Cortex of kidney (tissue), 1 donor: ENCODE measurements at places on chromosomes 11 and 22.

DNA sequence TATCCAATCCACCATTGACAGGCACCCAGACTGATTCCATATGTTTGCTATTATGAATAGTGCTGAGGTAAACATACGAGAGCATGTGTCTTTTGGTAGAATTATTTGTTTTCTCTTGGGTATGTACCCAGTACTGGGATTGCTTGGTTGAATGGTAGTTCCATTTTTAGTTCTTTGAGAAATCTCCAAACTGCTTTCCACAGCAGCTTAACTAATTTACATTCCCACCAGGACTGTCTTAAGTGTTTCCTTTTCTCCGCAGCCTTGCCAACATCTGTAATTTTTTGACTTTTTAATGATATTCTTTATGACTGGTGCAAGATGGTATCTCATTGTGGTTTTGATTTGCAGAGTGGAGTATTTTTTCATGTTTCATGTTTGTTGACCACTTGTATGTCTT lies 8.3 kb downstream of the FDX1 start:
- DNase-seq = no peak

GRCh38 chr11:118635642-118636041 lies 28.2 kb downstream of the PHLDB1 start:
- DNase-seq = no peak

GRCh38 chr11:123797114-123797513 lies 9.0 kb downstream of the OR6M1 start:
- DNase-seq = no peak

DNA sequence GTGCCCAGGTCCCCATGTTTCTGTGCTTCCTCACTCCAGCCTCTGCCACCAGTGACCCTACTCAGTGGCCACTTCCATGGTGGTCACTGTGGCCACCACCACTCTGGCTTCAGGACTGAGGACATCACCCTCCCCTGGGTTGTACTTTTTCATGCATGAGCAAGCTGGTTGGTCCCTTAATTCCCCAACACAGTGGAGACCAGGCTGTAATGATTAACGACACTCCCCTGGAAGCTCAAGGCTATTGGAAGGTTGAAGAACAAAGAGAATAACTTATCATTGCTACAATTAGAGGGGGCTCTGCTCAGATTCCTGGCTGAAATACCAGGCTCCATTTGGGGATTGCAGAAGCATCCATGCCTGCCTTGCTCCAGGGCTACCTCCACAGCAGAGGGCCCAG lies 10.5 kb downstream of the PLAAT4 start:
- no peak for DNase-seq

GRCh38 chr11:114295676-114296604 lies at the start of gene NNMT:
TSS of gene NNMT (plus strand) at chr11:114296399. CDS start at chr11:114296557, 158 bp downstream.
- no peak for DNase-seq

GRCh38 chr11:34613552-34614056 lies 7.3 kb upstream of the EHF start:
- no peak for DNase-seq

DNA sequence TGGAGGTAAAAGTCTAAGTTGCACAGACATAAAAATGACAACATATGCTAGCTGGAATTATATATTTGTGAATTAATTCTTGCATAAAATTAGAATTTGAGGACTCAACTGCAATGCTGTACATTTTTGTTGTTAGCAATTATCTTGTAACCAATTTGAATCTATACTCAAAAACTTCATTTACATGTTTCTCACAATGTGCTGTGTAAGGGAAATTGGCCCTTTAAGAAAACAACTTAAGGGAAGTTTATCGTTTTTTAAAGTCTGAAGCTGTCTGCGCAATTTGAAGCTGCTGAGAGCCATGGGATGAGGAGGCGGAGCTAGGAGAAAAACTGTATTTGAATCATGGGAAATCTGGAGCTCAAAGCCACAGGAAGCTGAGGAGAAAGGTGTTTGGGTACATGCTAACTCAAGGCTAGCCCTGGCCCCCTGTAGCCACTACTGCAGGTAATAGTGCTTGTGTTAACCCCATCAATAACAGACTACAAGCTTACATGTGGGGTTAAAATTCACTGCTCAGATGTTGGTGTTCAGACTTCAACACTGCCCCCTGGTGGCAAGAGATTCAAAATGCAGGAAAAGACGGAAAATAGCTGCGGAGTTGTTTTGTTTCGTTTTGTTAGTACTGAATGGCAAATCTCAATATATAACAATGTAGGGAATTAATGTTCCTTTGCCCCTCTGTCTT lies 126.1 kb downstream of the BRD1 start:
- DNase-seq = no peak

DNA sequence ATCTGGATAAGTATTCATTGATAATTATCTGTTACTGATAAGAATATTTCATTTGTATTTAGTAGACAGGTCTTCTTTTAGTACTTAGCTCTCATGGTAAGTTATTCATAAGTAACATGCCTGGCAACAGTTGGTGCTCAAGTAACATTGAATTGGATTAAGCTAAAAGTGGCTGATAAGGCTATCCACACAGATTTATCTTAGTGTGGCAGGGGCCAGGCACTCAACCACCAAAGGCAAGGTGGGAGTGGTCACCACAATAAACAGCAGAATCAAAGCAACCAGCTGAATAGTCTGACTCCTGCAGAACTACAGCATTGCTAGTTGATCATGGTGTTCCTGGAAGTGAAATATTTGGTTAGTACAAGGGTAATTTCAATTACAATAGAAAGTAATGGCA lies 33.0 kb upstream of the NARS2 start:
- DNase-seq = no peak

- no peak for DNase-seq
Observed at GRCh38 chr22:35727436-35727835, 9.8 kb downstream of the APOL5 start.

DNA sequence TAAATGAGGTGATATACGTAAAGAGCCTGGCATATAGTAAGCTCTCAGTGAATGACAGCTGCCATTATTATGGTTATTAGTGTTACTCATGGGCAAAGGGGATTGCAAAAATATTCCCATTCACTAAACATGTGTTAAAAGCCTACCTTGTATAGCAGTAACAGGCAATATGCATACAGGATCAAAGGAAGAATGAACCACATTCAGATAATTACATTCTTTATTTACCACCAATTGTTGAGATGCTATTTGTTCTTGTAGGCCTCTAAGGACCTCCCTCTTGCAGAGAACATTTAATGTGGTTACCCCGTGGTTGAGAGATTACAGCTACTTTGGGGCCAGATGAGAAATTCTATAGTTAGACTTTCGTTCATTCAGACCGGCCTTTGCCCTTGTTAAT lies 82.7 kb upstream of the DRD2 start:
- DNase-seq = no peak

DNA sequence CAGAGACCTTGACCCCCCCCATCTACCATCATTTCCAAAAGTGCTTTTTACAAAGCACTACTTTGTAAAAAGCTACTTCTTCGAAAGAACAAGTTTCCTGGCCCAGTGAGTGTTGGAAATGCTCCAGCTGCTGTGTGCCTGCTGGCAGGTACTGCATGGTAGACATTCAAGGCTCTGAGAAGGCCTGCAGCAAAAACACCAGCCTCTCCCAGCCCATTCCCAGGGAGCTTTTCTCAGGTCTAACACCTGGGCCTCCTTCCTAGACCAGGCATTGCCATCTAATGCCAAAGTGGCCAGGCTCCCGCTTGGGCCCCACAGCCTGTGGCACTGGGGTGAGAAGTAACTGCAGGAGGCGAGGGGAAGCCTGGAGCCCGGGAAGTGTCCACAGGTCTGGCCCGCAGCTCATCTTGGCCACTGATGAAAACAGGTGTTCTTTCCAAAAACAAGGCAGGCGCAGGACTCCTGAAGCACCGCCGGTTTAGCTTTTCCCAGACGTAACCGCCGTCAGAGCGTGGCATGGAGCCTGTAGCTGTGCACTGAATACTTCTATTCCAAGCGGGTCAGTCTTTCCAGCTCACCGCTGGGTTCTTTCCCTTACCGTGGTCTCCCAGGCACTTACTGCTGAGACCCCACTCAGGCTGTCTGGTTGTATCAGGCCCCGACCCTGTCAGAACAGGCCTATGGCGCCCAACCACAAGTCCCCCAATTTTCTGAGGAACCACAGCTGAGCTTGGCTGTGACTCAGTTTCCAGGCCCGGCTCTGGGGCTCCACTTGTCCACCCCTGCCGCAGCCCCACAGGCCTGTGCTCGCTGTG lies 1.2 kb upstream of the TCIRG1 start:
- DNase-seq = no peak

DNA sequence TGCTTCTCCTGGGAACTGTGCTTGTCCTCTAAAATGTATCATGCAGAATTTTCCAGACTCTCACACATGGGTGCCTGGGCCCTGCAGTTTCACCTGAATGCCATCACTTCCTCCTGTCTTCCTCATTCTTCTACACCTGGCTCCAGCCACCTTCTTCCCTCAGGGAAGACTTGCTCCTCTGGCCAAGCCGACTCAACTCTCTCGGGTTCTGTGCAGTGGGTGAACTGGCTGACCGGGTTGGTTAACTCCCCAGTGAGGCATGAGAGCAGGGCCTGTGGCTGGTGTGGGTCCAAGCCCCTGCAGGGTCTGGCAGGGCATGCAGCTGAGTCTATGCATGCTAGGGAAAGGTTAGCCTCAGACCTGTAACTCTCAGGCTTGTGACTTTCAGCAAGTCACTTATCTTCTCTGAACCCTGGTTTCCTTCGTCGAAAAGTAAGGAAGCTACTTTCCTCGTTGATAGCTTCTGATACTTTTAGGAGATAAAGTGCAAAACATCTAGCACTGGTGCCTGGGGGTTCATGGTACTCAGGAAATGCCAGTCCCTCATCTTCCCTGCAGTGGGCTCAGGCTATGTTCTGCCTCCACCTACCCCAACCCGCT lies 11.9 kb downstream of the CD82 start:
- DNase-seq = no peak

DNA sequence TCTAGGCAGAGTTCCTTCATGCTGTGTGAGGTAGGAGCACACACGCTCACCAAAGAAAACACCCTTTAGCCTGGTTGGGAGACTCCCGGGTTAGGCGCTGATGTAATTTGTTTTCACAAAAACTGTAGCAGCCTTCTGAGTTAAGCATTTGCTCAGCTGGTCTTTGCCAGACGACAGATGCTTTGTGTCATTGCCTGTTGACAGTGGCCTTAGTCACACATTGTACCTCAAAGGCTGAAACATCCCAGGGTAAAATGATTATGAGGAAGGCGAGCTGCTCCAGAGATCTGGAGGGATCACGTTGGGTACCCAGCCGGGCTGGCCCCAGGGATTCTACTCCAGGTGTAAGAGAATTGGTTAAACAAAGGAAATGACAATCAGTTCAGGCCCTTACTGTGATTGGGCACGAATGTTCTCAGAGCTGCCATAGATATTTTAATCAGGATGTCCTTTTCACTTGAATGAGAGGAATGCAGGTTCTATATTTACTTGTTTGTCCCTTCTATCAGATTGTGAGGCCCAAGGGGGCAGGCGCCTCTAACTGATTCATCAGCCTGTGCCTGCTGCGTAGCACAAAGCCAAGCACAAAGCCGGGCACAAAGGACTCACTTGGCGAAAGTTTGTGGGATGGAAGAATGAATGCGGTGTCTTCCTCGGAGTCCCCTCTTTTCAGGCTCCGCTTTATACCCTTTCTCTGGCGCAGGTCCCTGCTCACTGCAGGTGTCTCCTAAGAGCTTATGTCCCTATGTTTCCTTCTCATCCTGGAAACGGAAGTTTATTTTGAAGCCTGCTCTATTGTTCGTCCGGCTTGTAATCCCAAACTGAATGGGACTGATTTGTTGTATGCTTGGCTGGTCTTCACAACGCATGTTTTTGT lies 47.1 kb downstream of the ADM start:
- no peak for DNase-seq

GRCh38 chr11:117818041-117818873 lies 6.3 kb downstream of the FXYD2 start:
- DNase-seq = no peak

GRCh38 chr22:25747245-25747944 lies 5.4 kb downstream of the MYO18B start:
- DNase-seq = no peak

- no peak for DNase-seq
Observed at GRCh38 chr11:38169286-38169685, 1571.2 kb upstream of the RAG2 start.

GRCh38 chr11:21567645-21568290 lies 625.1 kb upstream of the ANO5 start:
- no peak for DNase-seq

- DNase-seq = no peak
Observed at GRCh38 chr11:70399681-70400112, 1.4 kb downstream of the CTTN start.

GRCh38 chr11:35126000-35126878 lies 12.7 kb upstream of the CD44 start:
- DNase-seq = no peak

DNA sequence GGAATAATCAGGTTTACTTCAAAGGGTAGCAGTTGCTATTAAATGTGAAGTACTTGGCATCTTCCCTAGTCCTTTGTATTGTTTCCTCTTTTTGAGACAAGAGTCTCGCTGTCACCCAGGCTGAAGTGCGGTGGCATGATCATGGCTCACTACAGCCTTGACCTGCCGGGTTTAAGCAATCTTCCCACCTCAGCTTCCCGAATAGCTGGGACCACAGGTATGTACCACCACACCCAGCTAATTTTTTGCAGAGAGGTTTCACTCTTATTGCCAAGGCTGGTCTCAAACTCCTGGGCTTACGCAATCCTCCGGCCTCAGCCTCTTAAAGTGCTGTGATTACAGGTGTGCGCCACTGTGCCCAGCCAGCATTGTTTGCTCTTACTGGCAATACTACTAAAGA lies 36.2 kb upstream of the RAPSN start:
- DNase-seq = no peak

DNA sequence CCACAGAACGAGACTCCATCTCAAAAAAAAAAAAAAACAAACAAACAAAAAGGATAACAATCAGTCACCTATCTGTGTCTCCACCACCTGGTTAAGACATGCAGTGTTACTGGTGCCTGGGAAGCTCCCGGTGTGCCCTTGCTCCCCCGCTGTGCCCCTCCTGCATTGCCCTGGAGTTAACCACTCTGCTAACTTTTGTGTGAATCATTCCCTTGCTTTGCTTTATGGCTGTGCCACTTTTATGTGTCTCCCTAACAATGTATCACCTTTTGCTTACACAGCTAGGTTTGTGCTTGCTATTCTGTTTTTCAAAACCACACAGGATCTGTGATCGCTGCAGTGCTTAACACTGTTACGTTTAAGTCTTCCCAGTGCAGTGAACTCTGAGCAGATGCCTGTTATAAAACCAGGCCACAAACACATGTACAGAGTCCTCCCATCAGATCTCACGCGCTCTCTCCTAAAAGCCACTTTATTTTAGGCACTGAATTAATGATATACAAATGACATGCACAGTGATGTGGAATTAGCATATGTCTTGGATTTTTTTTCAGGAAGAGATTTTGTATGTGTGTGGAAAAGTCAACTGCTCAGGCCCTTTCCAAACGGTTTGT lies 69.9 kb downstream of the BUD13 start:
- DNase-seq = no peak

GRCh38 chr11:69425444-69425843 lies 56.0 kb upstream of the LINC01488 start:
- no peak for DNase-seq

GRCh38 chr11:93329936-93330445 lies 551 bp upstream of the DEUP1 start:
- no peak for DNase-seq
